RPMI8226 (cell line): ENCODE measurements at places on chromosomes 16 and 17.

GRCh38 chr17:61467416-61468262 is 15.4 kb downstream of the TBX4 start:
- DNase-seq, result peak; percentile 27

- DNase-seq, result no peak
Measured at GRCh38 chr17:60354223-60354622, 37.7 kb downstream of the USP32 start.

- no peak for DNase-seq
Measured at GRCh38 chr17:42651392-42651791, 7.7 kb upstream of the TUBG2 start.

DNA sequence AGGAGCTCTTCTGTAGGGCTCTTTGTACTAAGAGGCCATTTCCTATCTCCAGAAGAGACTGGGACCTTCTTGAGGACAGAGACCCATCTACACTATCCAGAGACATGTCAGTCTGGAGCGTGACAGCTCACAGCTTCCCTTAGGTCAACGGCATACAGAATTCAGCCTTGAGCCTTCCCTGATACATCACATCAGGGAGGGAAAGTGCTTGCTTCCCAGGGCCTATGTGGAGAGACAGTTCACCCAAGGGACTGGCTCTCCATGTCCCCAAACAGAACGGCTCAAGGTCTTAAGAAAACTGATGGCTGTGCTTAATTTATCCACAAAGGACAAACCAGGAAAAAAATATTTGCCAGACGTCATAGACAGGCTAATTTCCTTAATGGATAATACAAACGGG is 7.7 kb downstream of the CENPV start:
- DNase-seq, result no peak

DNA sequence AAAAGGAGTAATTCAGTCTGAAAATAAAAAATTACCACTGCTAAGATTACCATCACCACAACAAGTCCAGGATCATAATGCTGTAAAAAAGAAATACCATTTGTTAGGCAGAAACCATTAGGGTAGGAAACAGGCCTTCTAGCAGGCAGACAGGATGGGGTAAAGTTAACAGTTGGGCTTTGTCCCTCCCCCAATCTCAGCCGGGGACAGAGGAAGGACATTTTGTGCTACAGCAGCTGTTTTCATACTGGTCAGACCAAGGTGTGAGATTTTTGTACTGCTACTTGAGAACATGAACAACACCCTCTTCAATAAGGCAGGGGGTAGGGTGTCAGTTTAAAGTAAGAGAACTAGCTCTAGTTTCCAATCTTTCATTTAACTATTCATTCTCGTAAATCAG is 49.2 kb upstream of the ITGA2B start:
- DNase-seq, result peak; percentile 17

DNA sequence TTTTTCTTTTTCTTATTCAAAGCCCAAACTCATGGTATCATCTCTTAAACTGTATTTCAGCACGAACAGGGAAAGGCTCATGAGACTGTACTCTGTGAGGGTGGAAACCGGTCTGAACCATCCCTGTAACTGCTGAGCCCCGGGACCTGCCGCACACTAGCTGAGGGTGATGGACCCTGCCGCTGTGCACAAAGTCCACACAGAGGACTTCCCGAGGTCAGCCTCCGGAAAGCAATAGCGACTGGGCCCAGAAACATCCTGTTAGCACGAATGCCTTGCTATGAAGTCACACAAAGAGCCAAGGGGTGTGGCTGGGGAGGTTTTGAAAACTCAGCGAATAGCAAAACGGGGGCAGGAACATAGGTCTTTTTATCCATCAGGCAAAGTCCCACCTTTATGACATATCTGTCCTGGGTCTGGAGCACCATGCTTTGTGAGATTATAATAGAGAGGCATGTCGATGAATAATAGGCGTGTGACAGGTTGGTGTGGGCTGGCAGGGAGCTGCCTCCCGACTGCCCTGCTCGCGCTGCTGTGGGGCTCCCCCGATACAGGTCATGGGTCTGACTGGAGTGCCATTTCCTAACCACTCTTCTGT is 33.4 kb downstream of the CDK5R1 start:
- DNase-seq, result no peak

DNA sequence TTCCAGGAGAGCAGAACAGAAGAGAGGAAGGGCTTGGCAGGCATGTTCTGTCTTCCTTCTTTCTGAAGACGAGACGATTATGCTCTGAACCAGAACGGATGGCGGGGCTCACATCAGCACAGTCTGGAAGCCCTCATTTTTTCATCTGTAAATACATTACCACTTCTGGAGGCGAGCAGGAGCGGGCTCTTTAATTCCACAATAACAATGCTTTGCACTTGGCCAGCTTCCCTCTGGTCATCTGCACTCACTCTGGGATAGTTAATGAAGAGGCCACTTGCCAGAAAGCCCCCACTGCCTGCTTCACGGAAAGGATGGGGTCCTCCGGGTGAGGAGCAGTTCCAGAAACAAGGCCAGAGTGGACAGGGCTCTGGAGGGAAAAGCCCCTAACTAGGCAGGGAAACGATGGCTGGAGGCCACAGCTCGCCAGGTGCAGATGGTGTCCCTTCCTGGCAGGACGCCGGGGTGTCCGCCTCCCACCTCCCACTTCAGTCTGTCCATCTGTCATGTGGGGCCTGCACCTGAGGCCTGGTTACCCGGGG is 13.1 kb upstream of the BCAR1 start:
- DNase-seq, result no peak

DNA sequence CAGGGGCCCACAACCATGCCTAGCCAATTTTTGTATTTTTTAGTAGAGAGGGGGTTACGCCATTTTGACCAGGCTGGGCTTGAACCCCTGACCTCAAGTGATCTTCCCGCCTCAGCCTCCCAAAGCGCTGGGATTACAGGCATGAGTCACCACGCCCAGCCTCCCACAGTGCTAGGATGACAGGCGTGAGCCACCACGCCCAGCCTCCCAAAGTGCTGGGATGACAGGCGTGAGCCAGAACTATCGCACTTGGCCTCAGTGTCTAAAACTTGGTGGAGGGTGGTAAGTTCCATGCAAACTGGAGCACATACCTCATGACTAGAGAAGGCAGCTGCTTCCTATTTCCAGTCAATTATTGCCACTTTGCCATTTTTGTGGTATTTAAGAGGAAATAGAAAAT is 7.1 kb downstream of the HSD17B2 start:
- DNase-seq, result no peak

DNA sequence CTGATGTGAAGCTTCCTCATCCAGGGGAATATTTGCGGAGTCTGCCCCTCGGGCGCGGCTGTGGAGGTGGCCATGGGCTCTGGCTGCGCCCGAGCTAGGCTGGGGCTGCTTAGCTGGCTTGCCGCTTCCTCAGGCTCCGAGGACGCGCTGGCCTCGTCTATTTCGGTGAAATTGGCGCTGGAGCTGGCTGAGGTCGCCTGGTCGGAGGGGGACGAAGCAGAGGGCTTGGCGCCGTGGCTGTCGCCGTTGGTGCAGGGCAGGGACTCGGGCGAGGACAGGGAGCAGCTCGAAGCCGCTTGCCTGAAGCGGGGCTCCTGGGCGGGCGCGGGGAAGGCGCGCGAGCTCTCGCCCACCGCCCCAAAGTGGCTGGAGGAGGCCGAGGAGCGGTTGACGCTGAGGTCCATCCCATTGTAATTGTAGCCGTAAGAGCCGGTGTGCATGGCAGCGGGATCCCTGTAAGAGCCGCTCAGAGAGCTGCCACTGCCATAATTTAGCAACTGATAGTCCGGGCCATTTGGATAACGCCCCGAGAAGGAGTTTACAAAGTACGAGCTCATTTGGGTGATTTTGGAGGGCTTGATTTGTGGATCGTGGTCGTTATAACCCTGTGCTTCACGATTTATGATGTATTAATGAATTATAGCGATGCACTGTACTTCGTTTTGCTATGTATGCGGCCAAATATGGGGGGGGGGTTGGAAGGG is at the start of gene HOXB5:
Gene HOXB5 (minus strand): TSS at position 654 of the 704 bp plus-strand sequence. CDS start 97 bp downstream, at position 557.
- no peak for DNase-seq

GRCh38 chr17:66230922-66231591 is 1.8 kb upstream of the APOH start:
- DNase-seq, result no peak

DNA sequence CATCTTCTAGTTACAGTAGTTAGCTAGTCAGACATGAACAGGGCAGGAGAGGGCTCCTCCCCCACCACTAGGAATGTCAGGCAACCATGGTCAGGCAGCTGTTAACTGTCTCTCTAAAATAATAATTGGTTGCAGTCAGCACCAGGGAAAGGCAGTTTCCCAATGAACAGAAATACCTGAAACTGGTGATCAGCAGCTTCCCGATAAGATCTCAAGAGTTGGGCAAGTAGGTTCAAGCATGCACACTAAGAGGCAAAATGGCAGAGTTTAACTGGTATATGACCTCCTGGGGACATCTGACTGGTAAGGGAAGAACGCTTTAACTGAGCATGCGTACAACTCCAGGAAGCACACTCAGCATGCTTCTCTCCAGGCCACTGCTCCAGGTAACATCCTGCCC is 12.6 kb upstream of the XYLT1 start:
- DNase-seq, result no peak

GRCh38 chr16:58243528-58244004 is 45.7 kb upstream of the CSNK2A2 start:
- DNase-seq, result peak; percentile 83

DNA sequence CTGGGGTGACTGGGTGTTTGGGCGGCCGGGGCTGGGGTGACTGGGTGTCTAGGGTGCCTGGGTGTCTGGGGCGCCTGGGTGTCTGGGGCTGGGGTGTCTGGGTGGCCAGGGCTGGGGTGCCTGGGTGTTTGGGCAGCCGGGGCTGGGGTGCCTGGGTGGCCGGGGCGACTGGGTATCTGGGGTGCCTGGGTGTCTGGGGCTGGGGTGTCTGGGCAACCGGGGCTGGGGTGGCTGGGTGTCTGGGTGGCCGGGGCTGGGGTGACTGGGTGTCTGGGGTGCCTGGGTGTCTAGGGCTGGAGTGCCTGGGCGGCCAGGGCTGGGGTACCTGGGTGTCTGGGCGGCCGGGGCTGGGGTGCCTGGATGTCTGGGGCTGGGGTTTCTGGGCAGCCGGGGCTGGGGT is 13.4 kb upstream of the APRT start:
- no peak for DNase-seq
